GM12878 (cell line): ENCODE measurements at places on chromosomes 12 and 14. TPM values are rescaled to one million over a fixed set of nuclear protein-coding genes. Genes with fewer than 3 reads are reported as not detected.

DNA sequence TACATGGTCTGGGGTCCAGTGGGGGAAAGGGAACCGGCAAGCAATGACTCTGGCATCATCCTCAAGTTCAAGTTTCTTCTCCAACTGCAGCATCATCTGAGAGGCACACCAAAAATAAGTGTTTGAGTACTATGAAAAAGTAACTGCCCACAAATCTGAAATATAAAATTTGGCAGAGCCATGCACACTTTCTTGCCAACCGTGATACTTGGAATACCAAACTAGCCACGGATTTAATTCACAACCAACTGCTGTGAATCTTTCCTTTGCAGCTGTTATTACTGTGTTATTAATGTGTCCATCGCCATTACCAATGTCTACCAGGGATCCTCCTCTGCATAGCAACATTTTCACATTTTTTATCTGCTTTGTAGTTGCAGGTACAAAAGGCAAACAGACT is 74.6 kb downstream of the GXYLT1 start:
- H3K4me1 ChIP-seq = no peaks in the 10 kb centered on the region
- no peak overlapping the region for H3K4me3 ChIP-seq
- H3K27ac ChIP-seq = no peak overlapping the region
- no peaks in the 10 kb centered on the region for H3K27me3 ChIP-seq
- no peak for DNase-seq
- no peaks in the 10 kb centered on the region for H3K36me3 ChIP-seq

The UNC79 gene
- total RNA-seq = 0.15 and 0.16 TPM in 2 replicates

The RNASE3 gene
- not detected in 2 replicates for total RNA-seq

- no peak overlapping the region for H3K4me3 ChIP-seq
- DNase-seq = no peak
- no peaks in the 10 kb centered on the region for H3K36me3 ChIP-seq
- no peaks in the 10 kb centered on the region for H3K4me1 ChIP-seq
- no peak overlapping the region for H3K27ac ChIP-seq
Observed at GRCh38 chr12:87217491-87217890, 811.7 kb downstream of the C12orf50 start.

The TMEM119 gene
- total RNA-seq = 0.44 TPM in 1 of 2 replicates, not detected in the other

DNA sequence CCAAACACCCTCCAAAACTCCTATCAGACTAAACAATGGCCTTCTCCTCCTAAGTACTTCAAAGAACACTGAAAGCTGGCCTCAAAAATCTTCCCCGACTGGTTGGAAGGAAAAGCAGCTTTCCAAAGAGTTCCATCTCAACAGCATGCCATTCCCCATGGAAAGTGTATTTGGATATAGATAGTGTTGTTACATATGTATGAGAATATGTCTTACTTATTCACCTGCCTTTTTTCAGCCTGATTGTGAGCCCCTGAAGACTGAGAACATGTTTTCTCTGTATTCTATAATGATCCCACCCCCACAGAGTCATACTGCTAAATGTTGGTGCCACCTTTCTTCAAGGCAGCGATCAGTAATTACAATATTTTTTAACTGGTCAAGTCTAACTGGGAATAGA is 185.4 kb upstream of the G2E3 start:
- no peaks in the 10 kb centered on the region for H3K27me3 ChIP-seq
- no peaks in the 10 kb centered on the region for H3K4me1 ChIP-seq
- H3K4me3 ChIP-seq = no peak overlapping the region

- H3K27ac ChIP-seq = no peak overlapping the region
- no peaks in the 10 kb centered on the region for H3K27me3 ChIP-seq
- DNase-seq = no peak
- H3K4me1 ChIP-seq = no peaks in the 10 kb centered on the region
Observed at GRCh38 chr12:52916216-52916615, 11.3 kb upstream of the KRT8 start.

The PTPRQ gene
- not detected in 2 replicates for total RNA-seq

GRCh38 chr12:122544537-122544936 is 17.5 kb downstream of the KNTC1 start:
- H3K27me3 ChIP-seq = no peaks in the 10 kb centered on the region
- H3K4me3 ChIP-seq = peak overlapping the region; percentile 27; the same call in 1 of the 2 replicates
- peaks cover 14% of the 10 kb centered on the region for H3K36me3 ChIP-seq
- peaks cover 18% of the 10 kb centered on the region for H3K4me1 ChIP-seq
- peak overlapping the region; percentile 76 for H3K27ac ChIP-seq
